ENCODE measurements at places on chromosomes 12 and 14.

- DNase-seq, result no peak
Measured at GRCh38 chr12:53976172-53976822, 1.5 kb upstream of the HOTAIR start.

GRCh38 chr14:75334549-75335051 is 56.0 kb downstream of the FOS start:
- no peak for DNase-seq

DNA sequence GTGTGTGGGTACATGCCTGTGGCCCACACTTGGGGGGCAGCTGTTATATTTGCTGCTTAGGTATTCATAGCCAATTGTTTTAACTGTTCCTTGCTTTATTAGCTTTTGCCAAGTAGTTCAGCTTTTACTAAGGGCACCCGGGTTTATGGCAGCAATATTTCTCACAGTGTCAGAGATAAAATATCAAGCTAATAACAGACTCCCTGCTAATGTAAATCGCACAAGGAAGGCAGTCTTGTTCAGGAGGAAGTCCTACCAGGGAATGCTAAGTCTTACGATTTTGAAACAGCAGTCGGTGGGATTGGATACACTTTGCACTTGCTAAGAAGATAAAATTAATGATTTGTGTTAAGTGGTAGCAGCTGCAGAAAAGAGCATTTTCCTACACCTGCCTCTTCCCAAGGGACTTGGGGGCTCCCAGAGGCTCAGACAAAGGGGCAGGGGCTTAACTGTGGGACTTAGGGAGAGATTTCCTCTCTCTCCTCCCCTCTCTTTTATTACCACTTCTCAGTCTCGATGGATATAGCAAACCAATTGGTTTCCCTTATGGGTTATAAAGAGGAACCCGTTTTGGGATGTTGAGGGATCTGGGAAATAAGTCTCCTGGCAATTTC is 175.1 kb downstream of the NRXN3 start:
- no peak for DNase-seq

DNA sequence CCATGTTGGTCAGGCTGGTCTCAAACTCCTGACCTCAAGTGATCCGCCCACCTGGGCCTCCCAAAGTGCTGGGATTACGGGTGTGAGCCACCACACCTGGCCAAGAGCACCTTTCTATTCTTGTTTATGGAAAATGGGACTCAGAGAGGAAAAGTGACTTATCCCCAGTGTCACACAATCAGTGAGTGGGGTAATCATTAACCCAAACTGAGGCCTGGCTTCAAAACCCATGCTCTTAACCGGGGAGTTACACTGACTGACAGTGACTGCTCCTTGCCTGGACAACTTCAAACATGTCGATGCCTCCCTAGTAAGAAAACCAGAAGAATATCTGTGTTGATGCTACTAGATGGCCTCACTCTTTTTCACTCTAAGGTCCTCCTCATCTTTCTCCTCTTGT is 7.3 kb downstream of the CLEC7A start:
- DNase-seq, result no peak
